ENCODE measurements at places on chromosomes 1 and 21.

DNA sequence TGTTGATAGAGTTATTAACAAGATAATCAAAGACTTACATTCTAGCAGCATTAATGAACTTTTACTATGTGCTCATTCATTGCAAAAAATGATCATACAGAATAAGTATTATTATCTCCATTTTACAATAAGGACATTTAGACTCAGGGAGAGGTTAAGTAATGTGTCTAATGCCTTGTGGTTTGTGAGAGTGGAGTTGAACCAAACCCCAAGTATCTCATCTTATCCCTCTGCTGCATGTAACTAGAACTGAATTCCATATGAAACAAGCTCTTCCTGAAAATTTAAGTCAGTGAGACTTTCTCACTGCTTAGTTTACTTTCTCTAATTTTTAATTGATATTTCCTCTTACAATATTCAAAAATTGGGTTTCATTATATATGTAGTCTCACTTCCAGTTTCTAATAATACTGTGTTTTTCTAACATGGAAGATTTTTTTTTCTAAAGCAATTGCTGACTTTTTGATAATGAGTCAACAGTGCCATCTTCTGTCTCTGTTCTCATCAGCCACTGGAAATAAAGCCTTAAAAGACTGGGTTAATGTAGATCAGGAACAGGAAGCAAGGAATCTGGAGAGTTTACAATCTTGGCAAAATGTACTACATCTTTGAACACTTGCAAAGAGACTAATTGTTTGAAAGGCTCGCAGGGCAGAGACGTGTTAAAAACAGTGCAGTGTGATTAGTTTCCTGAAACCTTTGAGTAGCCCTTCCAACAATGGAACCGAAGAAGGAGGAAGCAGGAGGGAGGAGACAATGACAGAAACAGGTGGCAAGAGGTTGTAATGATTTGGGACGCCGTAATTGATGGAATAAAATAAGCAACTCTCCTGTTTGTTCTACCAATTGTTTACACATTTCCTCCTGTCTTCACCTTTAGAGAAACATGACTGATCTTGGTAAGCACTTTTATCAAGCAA, 567.6 kb downstream of the MRPL39 start:
- DNase-seq, result no peak

DNA sequence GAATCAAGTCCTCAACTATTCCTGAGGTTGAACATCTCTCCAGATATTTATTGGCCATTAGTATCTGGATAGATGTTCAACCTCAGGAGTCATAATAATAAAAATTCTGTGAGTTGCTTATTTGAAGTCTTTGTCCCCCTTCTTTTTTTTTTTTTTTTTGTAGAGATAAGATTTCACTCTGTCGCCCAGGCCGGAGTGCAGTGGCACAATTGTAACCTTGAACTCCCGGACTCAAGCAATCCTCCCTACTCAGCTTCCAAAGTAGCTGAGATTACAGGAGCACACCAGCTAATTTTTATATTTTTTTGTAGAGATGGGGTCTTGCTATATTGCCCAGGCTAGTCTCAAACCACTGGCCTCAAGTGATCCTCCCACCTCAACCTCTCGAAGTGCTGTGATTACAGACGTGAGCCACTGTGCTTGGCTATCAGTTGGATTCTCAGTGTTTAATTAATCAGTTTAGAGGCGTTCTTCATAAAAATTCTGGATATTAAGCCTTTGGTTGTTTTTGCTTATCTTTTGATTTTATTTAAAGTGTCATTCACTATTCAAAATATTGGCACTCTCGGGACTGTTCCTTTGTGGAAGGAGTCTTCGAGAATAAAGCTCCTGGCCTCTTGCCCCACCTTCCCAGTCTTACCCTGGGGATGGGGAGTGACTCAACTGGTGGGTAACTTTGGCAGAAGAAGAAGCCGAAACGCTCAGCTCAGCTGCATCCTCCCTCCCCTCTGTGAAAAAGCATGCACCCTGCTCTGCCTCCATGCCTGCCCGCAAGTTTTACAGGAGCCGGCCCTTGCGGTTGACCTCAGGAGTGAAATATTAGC, 11.2 kb upstream of the HYI start:
- DNase-seq, result no peak

GRCh38 chr1:185453496-185454192, 136.6 kb upstream of the IVNS1ABP start:
- DNase-seq, result no peak

GRCh38 chr1:232954594-232955365, 4.4 kb downstream of the NTPCR start:
- DNase-seq, result no peak

DNA sequence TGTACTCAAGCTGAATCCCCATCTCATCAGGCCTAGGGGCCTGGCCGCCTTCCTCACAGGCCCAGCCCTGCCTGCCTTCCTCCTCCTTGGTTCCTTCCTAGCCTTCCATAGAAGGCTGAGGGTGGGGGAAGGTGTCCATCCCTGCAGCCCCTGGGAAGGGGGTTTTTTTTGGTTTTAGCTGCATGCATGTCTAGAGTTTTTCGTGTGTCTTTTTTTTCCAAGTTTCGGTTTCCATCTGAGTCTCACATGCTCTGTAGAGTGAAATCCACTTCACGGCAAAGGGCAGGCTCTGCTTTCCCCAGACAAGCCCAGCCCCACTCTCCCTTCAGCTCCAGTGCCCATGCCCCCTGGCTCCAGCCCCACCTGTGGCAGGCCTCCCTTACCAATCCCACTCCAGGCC, 32.1 kb downstream of the GRHL3 start:
- DNase-seq, result no peak

GRCh38 chr1:173504268-173504667, 27.1 kb downstream of the PRDX6 start:
- no peak for DNase-seq

- DNase-seq, result no peak
Measured at GRCh38 chr1:41611068-41611931, 126.8 kb upstream of the EDN2 start.

DNA sequence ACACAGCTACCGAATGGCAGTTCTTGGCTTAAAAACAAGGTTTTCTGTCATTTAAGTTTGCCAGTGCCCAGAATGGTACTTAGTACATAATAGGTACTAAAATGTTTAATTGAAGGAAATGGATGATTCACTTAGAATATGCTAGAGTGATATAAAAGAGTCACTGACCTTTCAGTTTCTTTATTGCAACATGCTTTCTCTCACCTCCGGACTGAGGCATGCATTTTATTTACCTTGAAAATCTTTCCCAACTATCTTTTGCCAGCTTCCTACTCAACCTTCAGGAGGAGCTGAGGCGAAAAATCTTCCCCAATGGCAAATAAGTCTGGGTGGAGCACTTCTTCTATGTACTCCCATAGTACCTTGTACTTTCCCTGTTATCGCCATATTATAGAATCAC, 244.9 kb downstream of the ZNF648 start:
- DNase-seq, result no peak

DNA sequence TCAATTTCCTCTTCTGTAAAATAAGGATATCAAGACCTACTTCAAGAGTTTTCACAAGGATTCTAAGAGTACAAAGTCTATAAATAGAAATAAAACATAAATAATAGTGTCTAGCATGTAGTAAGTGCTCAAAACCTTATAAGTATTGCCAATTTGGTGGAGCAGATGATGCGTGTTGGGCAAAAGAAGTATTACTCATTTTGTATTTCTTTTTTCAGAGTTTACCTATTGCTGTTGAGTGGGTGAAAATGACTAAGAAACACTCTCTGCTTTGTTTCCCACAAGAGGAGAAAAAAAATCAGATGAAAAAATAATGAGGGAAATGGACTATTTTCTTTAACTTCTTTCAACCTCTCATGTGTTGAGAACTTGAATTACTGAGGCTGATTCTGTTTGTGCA, 103.3 kb upstream of the KCNK2 start:
- no peak for DNase-seq

DNA sequence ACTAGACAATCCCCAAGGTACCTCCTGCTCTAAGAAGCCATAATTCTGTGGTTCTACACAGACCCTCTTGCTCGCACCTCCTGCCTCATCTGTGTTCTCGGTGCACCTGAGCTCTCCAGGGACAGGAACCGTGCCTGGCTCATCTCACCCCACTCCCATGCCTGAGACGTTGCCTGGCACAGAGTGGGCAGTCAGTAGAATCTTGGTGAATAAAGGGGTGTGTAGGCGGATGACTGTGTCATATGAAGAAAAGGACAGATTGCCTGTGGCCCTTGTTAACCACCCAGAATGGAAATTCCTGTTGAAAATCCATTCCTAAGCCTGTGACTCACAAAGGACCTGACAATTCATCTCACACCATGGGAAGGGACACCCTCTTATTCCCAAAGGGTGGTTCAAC, 92.9 kb downstream of the KCNN3 start:
- DNase-seq, result no peak

- DNase-seq, result no peak
Measured at GRCh38 chr1:231170875-231171274, 9.0 kb downstream of the TRIM67 start.

DNA sequence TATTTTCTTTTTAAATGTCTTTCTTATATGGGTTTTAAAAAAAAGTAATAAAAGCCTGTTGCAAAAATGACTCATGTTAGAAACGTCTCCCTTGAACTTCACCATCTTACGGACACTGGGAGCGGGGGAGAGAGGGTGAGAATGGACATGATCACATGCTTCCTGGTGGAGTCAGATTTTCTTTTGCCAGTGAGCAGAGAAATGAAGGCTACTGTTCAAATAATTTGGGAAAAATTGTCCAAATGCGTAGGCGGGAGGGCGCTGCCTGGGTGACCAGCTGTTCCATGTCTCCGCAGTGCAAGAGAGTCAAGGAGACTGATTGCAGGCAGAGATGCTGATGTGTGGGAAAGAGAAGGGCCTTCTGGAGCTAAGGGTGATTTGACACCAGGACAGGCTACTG, 23.1 kb downstream of the EIF2D start:
- no peak for DNase-seq

GRCh38 chr1:225914947-225915346, 9.1 kb downstream of the PYCR2 start:
- no peak for DNase-seq

- DNase-seq, result no peak
Measured at GRCh38 chr21:42677339-42678321, 24.2 kb downstream of the PDE9A start.

DNA sequence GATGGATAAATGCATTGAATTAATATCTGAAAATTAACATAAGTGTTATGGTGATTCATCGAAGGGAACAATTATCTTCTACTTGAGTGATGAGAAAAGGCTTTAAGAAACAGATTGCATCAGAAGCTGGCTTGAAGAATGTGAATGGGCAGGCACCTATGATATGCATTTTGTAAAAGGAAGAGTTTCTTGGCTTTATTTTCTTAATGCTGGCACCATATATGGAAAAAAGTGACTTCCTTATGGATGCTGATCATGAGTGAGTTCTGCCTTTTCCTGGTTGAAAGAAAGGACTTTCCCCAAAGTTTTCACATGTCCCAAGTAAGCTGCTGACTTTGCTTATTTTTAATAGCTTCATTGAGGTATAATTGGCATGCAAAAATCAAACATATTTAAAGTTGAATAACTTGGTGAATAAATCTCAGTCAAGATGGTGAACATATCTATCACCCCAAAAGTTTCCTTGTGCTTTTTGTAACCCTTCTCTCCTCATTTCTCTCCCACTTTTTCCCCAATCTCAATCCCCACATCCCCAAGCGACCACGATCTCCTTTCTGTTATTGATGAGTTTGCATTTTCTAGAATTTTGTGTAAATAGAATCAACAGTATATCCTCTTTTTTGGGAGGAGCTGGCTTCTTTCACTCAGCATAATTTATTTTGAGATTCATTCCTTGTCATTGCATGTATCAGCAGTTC, 74.2 kb downstream of the SPATA46 start:
- DNase-seq, result no peak

DNA sequence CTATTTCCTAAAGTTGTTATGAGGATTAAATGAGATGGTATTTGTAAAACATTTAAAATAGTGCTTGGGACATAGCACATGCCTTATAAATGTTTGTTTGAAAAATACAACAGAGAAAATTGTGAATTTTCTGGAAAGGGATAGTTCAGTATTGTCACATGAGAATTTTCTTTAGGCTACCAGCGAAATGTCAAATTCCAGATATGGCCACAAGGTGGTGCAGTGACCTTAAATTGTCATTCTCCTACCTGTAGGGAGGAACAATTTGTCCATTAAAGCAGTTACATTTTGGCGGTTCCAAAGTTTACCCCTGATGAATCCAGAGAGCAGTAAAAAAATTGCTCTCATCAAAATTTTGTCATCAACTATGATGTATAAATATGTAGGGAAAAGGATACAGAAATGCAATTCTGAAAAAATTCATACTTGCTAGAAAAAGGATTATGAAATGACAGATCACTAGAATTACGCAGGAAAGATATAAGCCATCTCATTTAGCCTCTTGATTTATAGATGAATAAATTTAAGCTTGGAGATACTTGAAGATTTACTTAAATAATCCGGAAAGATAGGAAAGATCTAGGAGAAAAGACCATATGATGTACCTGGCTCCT, 50.2 kb upstream of the TSHB start:
- DNase-seq, result peak; percentile 52

- no peak for DNase-seq
Measured at GRCh38 chr1:208058756-208059155, 147.8 kb upstream of the CD34 start.

DNA sequence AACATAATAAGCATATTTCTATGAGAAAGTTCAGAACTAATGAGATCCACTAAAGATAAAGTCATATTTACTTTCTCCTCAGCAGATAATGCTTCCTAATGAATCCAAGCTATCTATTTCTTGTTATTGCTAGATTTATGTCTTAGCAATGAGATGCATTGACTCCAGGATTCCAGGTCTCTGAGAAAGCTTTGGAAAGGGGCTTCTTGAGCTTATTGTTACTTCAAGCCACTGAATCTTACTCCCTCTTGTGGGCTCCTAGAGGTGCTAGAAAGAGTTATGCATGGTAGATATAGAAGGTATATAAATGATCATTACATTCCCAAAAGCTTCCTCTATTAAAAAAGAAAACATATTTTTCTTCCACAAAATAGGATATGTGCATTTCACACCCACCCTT, 246.4 kb upstream of the ADAMTS5 start:
- DNase-seq, result no peak

DNA sequence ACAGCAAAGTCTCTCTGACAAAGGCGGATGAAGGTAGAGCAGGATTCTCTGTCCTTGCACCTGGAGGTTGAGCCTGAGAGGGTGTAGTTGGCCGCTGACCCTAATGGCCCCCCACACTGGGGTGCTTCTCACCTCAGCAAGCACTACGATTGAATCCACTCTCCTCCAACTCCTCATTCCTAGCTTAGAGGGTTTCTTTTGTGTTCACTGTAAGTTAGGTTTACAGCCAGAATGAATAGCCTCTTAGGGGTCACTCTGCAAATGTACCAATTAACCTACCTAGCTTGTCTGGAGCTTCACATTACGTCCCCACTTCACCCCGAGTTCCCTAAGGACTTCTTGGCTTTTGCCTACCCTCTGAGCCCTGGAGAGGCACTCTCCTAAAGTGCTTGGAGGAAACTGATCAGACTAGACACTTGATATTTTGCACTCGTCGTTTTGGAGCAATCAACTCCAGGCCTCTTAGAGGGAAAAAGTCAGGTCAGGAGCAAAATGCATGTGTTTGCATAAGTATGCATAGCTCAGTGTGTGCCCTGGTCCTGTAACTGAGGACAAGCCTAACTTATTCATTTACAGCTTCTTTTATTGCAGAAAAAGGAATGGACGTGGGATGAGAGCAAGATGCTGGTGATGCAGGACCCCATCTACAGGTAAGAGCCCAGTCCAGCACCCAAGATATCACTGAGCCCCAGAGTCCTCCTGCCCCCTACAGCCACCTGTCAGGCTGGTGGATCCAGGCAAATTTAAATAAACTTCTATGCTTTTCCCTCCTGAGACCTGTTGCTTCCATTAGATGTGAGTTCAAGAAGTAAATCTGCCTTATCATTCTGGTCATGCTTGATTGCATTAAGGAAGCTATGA, 76.4 kb downstream of the SPATA46 start:
- DNase-seq, result no peak
